ENCODE measurements at places on chromosomes 3 and 15. TPM values are rescaled to one million over a fixed set of nuclear protein-coding genes. Genes with fewer than 3 reads are reported as not detected.
A peak's percentile ranks its signal among the peaks of the same experiment; 100 is the strongest.

PTH1R gene
- total RNA-seq: 0.26 TPM

LARP6 gene
- total RNA-seq: 17.5 TPM

ENTPD3 gene
- total RNA-seq: 1.4 TPM

KCNMB3 gene
- 3.4 TPM for total RNA-seq

NR2E3 gene
- not detected for total RNA-seq

TAGLN3 gene
- 9.0 TPM for total RNA-seq

DNA sequence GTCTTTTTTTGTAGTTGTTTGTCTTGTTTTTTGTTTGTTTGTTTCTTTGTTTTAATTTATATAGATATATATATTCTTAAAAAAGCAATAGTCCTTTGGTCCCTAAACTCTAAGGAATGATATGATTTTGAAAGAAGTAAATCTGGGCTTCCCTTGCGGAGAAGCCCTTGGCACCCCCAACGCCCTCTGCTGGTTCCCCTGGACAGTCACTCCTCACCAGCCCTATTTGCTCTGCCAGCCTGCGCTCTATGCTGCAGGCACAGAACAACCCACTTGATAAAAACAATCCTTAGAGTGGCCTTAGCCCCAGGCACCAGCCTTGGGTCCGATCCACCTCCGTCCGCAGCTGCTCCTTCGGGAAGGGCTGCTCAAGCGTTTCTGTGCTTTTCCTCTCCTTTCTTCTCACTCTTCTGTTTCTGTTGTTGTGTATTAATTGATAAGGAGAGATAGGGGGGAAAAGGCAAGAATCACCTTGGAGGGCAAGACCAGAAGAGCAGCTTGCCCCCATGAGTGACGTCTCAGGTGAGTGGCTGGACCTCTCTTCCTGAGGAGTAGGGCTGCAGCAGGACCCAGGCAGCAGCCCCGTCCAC, 13.7 kb upstream of the PARP6 start:
- DNase-seq: no peak
- H3K4me3 ChIP-seq: no peak overlapping the region
- no peaks in the 10 kb centered on the region for H3K36me3 ChIP-seq
- H3K27ac ChIP-seq: no peak overlapping the region

DNA sequence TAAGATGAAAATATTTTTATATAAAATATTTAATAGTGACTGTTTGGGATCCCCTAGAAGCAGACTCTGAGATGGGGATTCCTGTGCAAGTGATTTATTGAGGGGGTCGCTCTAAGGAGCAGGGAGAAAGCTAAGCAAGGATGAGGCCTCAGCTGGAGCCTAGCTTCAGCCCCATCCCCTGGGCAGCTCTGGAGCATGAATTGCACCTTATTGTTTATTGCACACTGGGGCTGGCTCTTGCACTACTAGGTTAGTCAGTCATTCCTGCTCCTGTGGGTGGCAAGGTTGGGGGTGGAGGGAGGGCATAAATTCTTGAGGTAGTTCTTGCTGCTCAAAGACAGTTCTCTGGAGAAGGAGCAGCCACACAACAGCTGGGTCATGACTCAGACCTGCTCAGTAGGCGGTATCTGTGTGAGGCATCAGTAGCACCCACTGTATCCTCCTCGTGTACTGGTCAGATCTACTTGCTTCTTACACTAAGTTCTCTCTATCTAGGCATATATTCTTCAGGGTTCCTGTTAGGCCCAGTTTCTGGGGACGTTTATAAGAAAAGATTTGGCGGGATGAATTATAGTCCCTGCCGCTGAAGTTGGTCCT, 27.2 kb upstream of the TNFSF10 start:
- no peaks in the 10 kb centered on the region for H3K36me3 ChIP-seq
- H3K27ac ChIP-seq: no peak overlapping the region
- H3K4me3 ChIP-seq: no peak overlapping the region
- peaks cover 12% of the 10 kb centered on the region for H3K4me1 ChIP-seq
- no peak for DNase-seq
- H3K27me3 ChIP-seq: no peaks in the 10 kb centered on the region

GRCh38 chr3:150240891-150241290, 167.2 kb upstream of the TSC22D2 start:
- H3K4me3 ChIP-seq: no peak overlapping the region
- H3K27ac ChIP-seq: no peak overlapping the region
- H3K27me3 ChIP-seq: peaks cover 3% of the 10 kb centered on the region
- H3K36me3 ChIP-seq: no peaks in the 10 kb centered on the region

GRCh38 chr3:133535971-133536881, 37.3 kb upstream of the CDV3 start:
- no peaks in the 10 kb centered on the region for H3K27me3 ChIP-seq
- H3K27ac ChIP-seq: no peak overlapping the region
- no peak for DNase-seq
- H3K4me1 ChIP-seq: peaks cover 8% of the 10 kb centered on the region
- no peak overlapping the region for H3K4me3 ChIP-seq

DNA sequence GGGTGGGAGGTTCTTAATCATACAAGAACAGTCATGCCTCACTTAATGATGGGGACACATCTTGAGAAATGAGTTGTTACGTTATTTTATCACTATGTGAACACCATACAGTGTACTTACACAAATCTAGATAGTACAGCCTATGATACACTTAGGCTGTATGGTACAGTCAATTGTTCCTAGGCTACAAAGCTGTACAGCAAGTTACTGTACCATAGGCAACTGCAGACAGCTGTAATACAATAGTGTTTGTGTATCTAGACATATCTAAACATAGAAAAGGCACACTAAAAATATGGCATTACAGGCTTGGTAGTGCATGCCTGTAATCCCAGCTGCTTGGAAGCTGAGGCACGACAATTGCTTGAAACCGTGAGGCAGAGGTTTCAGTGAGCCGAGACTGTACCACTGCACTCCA, 55.7 kb upstream of the PLXND1 start:
- no peaks in the 10 kb centered on the region for H3K36me3 ChIP-seq
- H3K4me3 ChIP-seq: no peak overlapping the region
- H3K27ac ChIP-seq: no peak overlapping the region
- no peak for DNase-seq

- H3K27me3 ChIP-seq: peaks cover 19% of the 10 kb centered on the region
- no peaks in the 10 kb centered on the region for H3K36me3 ChIP-seq
- no peak for DNase-seq
- no peak overlapping the region for H3K4me3 ChIP-seq
- no peak overlapping the region for H3K27ac ChIP-seq
- peaks cover 14% of the 10 kb centered on the region for H3K4me1 ChIP-seq
These were observed 16.7 kb upstream of the CCDC174 start for GRCh38 chr3:14634763-14635400.

GRCh38 chr3:138043266-138044029, 33.5 kb downstream of the CLDN18 start:
- H3K27me3 ChIP-seq: no peaks in the 10 kb centered on the region
- H3K36me3 ChIP-seq: peaks cover 17% of the 10 kb centered on the region
- no peak for DNase-seq
- no peak overlapping the region for H3K27ac ChIP-seq
- H3K4me3 ChIP-seq: no peak overlapping the region

DNA sequence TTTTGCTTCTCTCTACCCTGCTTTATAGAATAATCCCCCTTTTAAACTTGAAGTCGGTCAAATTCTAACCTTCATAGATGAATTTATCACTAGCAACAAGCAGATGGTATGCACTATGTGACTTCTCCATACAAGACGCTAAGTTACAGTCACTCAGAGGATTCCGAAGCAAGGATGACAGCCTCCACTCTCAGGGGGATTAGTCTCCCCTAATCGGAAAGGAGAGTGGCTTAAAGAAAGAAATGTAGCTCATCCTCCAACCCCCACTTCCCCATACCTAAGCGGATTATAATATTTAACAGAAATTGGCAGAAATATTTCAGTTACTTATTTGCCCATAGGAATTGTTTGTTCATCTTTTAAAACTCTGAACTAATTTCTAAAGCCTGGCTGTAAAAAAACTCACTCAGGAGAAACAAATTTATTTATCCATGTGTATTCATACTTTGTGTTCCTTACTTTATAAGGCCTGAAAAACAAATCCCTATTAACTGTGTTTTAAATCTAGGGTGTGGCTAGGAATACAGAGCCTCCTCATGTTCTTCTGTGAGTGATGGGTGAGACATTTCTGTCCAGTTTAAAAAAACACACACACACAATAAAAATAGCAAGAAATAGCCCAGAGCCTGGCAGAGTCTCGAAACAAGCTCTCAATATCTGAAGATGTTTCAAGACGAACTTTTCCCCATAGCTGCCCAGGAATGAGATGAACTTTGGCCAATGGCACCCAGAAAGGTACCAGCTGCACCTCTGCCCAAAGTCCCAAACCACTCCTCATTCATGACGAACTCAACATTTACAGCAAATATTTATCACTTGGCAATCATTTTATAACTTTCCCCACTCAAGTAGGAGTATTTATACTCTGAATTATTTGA, 18.7 kb downstream of the SIAH2 start:
- H3K36me3 ChIP-seq: peaks cover 6% of the 10 kb centered on the region
- no peak overlapping the region for H3K4me3 ChIP-seq
- H3K27ac ChIP-seq: peak overlapping the region; percentile 56
- DNase-seq: no peak
- H3K4me1 ChIP-seq: peaks cover 20% of the 10 kb centered on the region
- no peaks in the 10 kb centered on the region for H3K27me3 ChIP-seq

DNA sequence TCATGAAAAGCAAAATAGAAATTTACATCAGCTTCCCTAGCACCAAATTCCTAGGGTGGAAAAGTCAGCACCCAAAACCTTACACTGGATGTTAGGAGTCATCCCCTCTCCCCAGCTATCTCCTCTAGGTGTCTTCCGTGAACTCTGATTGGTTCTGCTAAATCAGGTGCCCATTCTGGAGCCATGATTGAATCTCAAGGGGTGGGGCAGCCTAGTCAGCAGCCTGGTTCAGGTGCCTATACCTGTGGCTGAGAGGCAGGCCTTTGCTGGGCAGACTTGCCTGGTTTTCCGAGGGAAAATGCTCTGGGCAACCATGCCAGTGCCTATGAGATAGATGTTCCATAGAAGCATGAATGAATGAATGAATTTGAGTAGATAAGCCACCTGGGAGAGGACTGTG, 336.7 kb downstream of the LRTM1 start:
- no peak for DNase-seq
- H3K27ac ChIP-seq: no peak overlapping the region
- peaks cover 10% of the 10 kb centered on the region for H3K27me3 ChIP-seq
- no peaks in the 10 kb centered on the region for H3K4me1 ChIP-seq

DNA sequence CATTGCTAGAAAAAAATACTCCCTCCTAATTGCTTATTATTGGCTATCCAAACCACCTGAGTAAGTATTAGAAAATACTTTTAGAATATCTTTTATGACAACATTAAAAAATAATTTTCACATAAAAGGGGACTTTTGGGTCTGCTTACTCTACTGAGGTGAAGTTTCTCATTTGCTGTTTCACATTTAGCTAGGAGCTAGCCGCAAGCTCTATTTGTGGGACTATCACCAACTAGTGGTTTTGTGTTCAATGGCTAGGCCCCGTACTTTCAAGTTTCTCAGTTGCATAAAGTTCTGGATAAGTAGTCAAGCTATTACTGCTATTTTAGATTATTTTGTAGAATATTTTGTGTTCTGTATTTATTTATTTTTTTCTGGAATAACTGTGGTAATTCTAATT, 244.2 kb upstream of the SLITRK3 start:
- no peak overlapping the region for H3K4me3 ChIP-seq
- no peaks in the 10 kb centered on the region for H3K4me1 ChIP-seq
- no peak overlapping the region for H3K27ac ChIP-seq
- H3K36me3 ChIP-seq: no peaks in the 10 kb centered on the region

DNA sequence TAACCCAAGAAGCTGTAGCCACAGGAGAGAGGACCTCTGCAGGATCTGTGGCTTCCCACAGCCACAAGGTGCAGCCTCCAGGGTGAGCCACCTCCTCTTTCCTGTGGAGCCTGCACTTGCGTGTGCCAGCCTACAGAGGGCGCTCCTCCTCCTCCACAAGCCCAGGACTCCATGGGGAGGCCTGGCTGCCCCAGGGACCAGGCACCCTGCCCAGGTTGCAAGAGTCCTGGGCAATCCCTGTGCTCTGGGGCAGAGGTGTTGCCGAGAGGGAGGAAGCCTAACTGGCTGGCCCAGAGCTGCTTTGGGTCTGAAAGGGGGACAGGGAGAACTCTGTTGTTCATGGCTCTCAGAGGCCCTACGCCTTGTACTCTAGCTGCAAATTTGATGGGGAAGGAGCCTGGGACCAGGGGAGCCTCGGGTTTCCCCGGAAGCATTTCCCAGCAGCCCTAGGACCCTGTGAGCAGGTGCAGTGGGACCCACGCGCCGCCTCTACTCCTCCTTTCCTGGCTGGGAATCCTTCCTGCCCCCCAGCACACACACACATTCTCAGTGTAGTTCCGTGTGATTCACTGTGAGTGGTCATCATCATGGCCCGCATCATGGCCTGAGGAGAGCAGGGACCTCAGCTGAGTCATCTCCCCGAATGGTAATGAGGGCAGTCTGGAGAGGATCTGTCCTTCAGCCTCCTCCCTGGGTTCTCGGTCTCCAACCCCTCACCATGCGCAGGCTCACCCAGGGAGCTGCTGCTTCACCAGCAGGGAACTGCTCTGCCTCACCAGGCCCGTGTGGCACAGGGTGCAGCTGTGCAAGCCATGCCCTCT, 24.3 kb downstream of the TBC1D21 start:
- no peak overlapping the region for H3K27ac ChIP-seq
- no peaks in the 10 kb centered on the region for H3K36me3 ChIP-seq
- DNase-seq: no peak
- H3K4me1 ChIP-seq: no peaks in the 10 kb centered on the region
- H3K4me3 ChIP-seq: no peak overlapping the region

- H3K36me3 ChIP-seq: peaks cover 5% of the 10 kb centered on the region
- DNase-seq: peak; percentile 19
- H3K27ac ChIP-seq: peak overlapping the region; percentile 79
- H3K4me3 ChIP-seq: peak overlapping the region; percentile 74
These were observed 17.8 kb downstream of the SPATA12 start for GRCh38 chr3:57078344-57078634.

GRCh38 chr15:71791975-71792374, 18.4 kb upstream of the NR2E3 start:
- no peak for DNase-seq
- H3K4me3 ChIP-seq: no peak overlapping the region
- H3K27ac ChIP-seq: no peak overlapping the region
- H3K27me3 ChIP-seq: peaks cover 8% of the 10 kb centered on the region
- no peaks in the 10 kb centered on the region for H3K36me3 ChIP-seq

DNA sequence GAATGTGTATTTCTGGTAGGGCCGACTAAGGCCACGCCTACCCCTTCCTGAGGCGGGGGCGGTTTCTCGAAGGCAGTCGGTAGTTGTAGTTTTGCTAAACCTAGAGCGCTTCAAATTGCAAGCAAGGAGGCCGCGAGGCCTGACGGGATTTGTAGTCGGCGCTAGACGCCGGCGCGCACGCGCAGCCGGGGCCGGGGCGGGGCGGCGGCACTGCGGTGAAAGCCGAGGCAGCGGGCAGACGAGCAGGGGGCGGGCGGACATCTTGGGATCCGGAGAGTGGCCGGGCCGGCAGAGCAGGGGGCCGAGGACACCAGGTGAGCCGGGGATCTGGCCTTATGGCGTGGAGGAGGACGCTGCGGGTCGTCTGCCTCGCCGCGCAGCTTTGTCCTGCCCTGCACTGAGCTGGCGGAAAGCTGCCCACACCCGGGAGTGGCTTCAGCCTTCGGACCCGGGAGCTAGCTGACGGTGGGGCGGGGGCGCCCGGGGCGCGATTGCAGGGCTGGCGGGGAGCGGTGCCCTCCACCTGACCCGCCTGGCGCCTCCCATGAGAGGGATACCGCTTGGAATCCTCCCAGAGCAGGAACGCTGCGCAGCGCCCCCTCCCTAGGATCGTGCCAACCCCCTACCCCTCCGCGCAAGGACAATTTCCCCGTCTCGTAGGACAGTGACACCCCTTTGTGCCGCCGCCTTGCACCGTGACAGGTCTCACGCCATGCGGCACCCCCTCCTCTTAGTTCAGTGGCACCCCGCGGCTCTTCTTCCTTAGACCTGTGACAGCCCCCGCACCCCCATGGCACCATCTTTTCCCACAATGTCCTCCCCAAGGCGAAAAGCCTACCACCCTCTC, at the start of gene AP2M1:
TSS of gene AP2M1 (plus strand) at position 210 of the 847 bp plus-strand sequence. CDS start 2,139 bp downstream, outside the sequence.
- H3K27ac ChIP-seq: peak within 1 kb of the TSS; percentile 91
- peaks cover 16% of the 10 kb centered on the region for H3K4me1 ChIP-seq
- no peaks in the 10 kb centered on the region for H3K27me3 ChIP-seq
- peaks cover 11% of the 10 kb centered on the region for H3K36me3 ChIP-seq
- DNase-seq: peak; percentile 98
- H3K4me3 ChIP-seq: peak within 1 kb of the TSS; percentile 87

Data from progenitor cell of endocrine pancreas (in vitro differentiated cells).